ENCODE measurements at places on chromosomes 12 and 14. TPM values are rescaled to one million over a fixed set of nuclear protein-coding genes. Genes with fewer than 3 reads are reported as not detected.
A peak's percentile ranks its signal among the peaks of the same experiment; 100 is the strongest.

DNA sequence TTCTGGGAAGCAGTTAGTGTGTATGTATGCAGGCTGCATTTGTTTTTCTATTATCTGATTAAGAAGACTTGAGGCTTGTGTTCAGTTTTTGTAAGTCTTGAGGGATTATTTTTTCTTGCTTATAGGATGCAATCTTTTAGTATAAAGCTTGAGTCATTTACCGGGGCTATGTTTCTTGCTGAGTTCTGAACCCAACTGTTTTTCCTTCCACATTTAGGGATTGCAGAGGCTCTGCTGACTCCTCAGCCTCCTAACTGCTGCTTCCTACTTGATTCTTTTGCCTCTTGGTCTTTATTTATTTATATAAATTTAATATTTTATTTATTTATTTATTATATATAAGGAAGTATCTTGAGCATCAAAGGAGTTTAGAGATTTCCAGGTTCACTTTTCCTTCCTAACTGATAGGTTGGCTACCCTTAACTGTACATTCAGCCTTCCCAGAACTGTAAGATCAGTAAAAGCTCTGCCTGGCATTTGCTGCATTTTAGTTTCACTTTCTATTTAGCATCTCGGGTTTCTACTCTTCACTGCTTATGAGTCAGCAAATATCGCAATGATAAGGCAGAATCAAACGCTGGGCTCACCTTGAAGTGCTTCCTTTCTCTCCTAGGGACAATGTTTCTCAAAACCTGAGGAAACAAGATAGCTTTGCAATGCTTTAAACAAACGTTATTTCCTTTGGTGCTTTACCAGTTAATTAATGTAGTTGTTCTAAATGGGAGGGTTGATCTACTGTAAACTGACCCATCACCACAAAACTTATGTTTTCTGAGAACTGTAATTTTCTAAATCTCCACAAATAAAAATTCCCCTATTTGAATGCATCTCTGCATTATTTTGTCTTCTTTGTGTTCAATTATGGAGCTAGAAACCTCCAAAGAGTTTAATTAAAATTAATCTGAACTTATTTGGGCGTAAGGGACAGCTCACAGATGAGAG is 1183.7 kb upstream of the TMEM132C start:
- no peaks in the 10 kb centered on the region for H3K4me1 ChIP-seq
- no peak for DNase-seq
- no peak overlapping the region for H3K27ac ChIP-seq
- H3K36me3 ChIP-seq = no peaks in the 10 kb centered on the region

DNA sequence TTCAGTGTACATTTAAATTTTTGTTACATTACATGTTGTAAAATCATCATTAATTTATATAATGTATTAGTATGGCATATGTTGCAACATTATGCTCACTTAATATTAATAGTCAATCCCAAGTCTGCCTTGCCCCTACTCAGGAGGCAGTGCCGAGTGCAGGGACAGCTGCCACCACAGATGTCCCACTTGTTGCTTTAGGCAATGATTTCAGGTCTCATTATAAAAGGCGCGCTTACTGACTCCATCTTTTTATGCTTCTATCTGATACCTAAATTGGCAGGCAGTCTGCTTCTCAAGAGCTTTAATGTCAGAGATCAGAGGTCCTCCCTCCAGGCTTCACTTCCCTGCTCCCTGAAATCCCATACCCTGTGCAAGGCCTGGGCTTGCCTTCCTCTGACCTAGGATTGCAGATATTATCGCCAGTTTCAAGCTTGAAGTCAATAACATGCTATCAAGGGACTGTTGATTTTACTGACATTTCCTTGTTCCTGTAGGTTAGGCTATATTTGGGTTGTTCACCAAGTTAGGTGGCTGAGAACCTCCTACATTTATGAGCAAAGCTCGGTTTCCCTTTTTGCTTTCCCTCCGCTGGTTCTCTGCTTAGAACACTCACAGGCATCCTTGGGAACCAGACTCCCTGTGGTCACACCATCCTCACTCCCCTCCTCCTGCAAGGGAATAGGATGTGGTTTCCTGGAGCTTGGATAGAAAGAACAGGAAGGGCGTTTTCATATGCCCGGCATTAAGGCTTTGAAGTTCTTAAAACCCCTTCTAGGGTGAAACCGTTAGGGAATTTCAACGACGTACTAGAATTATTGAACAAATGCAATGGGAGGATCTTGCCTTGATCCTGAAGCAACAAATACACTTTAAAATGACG is 208.4 kb upstream of the FKBP4 start:
- no peak overlapping the region for H3K4me3 ChIP-seq
- no peak overlapping the region for H3K27ac ChIP-seq
- DNase-seq = no peak
- H3K27me3 ChIP-seq = peaks cover 25% of the 10 kb centered on the region
- H3K4me1 ChIP-seq = no peaks in the 10 kb centered on the region

GRCh38 chr12:43577381-43577780 is 25.4 kb upstream of the ADAMTS20 start:
- no peak overlapping the region for H3K27ac ChIP-seq
- H3K36me3 ChIP-seq = no peaks in the 10 kb centered on the region
- DNase-seq = no peak

DNA sequence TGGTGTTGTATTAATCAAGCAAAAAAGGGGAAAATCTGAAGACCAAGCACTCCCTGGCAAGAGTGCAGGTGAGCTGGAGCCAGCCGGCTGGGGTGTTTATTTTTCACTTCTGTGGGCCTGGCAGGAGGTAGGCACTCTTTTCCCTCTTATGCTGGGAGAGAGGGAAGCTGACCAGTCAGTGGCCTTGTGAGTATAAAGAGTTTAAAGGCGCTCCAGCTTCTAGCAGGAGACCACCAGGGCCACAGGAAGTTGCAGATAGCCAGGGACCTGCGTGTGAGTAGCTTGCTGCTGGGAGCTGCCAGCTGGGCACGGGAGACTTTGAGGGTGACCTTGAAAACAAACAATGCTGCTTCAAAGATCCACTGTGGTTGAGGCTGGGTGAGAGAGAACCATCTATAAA is 217.4 kb upstream of the PWP1 start:
- no peaks in the 10 kb centered on the region for H3K36me3 ChIP-seq
- no peak overlapping the region for H3K4me3 ChIP-seq
- no peaks in the 10 kb centered on the region for H3K4me1 ChIP-seq
- no peak for DNase-seq
- no peak overlapping the region for H3K27ac ChIP-seq

GRCh38 chr14:64324895-64325294 is 30.7 kb upstream of the ESR2 start:
- H3K36me3 ChIP-seq = no peaks in the 10 kb centered on the region
- no peaks in the 10 kb centered on the region for H3K27me3 ChIP-seq

DNA sequence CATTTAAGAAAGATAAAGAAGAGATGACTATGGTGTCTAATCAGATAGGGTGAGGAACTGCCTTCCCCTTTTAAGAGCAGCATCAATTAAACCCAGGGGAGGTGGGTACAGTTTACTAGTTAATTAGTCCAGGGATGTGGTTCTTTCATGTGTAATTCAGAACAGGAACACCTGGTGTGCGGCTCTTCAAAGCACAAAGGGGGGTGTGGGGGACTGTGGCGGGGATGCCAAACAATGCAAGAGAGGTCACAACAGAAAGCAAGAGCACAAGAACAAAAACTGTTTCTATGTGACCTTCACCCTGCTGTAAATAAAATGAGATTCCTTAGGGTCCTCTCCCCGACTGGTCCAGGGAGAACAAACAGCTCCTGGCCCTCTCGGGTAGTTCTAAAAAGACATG is 183.9 kb upstream of the SOX5 start:
- H3K27me3 ChIP-seq = no peaks in the 10 kb centered on the region
- peaks cover 15% of the 10 kb centered on the region for H3K4me1 ChIP-seq
- H3K4me3 ChIP-seq = no peak overlapping the region
- H3K36me3 ChIP-seq = no peaks in the 10 kb centered on the region
- DNase-seq = no peak

- H3K36me3 ChIP-seq = no peaks in the 10 kb centered on the region
- H3K27me3 ChIP-seq = peaks cover 4% of the 10 kb centered on the region
- H3K4me1 ChIP-seq = no peaks in the 10 kb centered on the region
- H3K4me3 ChIP-seq = no peak overlapping the region
These were observed 83.5 kb downstream of the MAP1LC3B2 start for GRCh38 chr12:116642683-116643082.

GRCh38 chr12:240566-240965 is 22.1 kb downstream of the SLC6A13 start:
- H3K27ac ChIP-seq = no peak overlapping the region
- peaks cover 2% of the 10 kb centered on the region for H3K36me3 ChIP-seq
- H3K4me1 ChIP-seq = no peaks in the 10 kb centered on the region
- no peak for DNase-seq
- H3K27me3 ChIP-seq = peaks cover 18% of the 10 kb centered on the region

DNA sequence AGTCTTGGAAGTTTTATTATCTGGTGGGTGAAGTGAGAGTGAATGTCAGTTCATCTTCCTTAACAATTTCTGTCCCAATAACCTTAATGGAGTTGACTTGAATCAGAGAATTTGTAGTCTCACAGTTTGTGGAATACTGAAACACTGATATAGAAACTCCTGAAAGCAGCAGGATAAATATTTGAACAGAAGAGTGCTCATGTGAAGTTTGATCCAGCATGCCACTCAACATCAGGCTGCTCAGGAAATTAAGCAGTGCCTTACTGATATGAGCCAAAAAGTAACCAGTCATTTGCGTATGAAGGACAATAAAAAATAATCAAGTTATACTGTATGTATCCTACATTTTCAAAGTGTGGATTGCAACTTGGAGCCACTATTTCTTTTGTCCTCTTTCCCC is 15.7 kb downstream of the MUCL1 start:
- no peak for DNase-seq
- no peaks in the 10 kb centered on the region for H3K4me1 ChIP-seq
- H3K4me3 ChIP-seq = no peak overlapping the region
- no peaks in the 10 kb centered on the region for H3K36me3 ChIP-seq
- H3K27ac ChIP-seq = no peak overlapping the region
- peaks cover 23% of the 10 kb centered on the region for H3K27me3 ChIP-seq

- DNase-seq = no peak
- H3K4me1 ChIP-seq = no peaks in the 10 kb centered on the region
- H3K27me3 ChIP-seq = peaks cover 3% of the 10 kb centered on the region
- no peaks in the 10 kb centered on the region for H3K36me3 ChIP-seq
- no peak overlapping the region for H3K27ac ChIP-seq
- H3K4me3 ChIP-seq = no peak overlapping the region
These were observed 16.0 kb downstream of the DBX2 start for GRCh38 chr12:45034861-45035265.

- H3K27me3 ChIP-seq = peaks cover 14% of the 10 kb centered on the region
- H3K27ac ChIP-seq = no peak overlapping the region
- H3K36me3 ChIP-seq = no peaks in the 10 kb centered on the region
- DNase-seq = no peak
These were observed 69.8 kb upstream of the CLMN start for GRCh38 chr14:95389471-95390011.

DNA sequence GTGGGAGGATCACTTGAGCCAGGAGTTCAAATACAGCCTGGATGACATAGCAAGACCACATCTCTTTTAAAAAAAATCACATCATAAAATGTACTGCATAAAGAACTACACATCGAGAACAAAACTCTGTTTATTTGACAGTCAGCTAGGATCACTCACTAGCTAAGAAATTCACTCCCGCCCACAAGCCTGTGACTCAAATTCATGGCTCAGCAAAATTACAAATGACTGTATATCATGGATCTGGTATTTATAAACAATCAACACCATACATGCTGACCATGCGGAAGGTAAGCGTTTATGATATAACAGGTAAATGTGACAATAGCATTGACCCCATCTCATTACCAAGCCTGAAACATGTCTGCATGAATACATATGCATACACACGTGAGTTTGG is 206.5 kb downstream of the EFCAB11 start:
- H3K27me3 ChIP-seq = no peaks in the 10 kb centered on the region
- H3K4me1 ChIP-seq = no peaks in the 10 kb centered on the region
- no peak overlapping the region for H3K4me3 ChIP-seq
- no peak for DNase-seq
- H3K36me3 ChIP-seq = no peaks in the 10 kb centered on the region
- no peak overlapping the region for H3K27ac ChIP-seq

- peaks cover 27% of the 10 kb centered on the region for H3K36me3 ChIP-seq
- peak overlapping the region; percentile 96 for H3K27ac ChIP-seq
- no peaks in the 10 kb centered on the region for H3K27me3 ChIP-seq
These were observed 15.2 kb downstream of the RASSF3 start for GRCh38 chr12:64625243-64626077.

- no peak for DNase-seq
- H3K4me1 ChIP-seq = no peaks in the 10 kb centered on the region
- no peak overlapping the region for H3K4me3 ChIP-seq
- no peak overlapping the region for H3K27ac ChIP-seq
- no peaks in the 10 kb centered on the region for H3K27me3 ChIP-seq
These were observed 8.0 kb upstream of the CERS5 start for GRCh38 chr12:50174971-50175715.

GRCh38 chr12:7571257-7571656 is 67.7 kb upstream of the CD163 start:
- H3K27me3 ChIP-seq = peaks cover 3% of the 10 kb centered on the region
- H3K4me1 ChIP-seq = no peaks in the 10 kb centered on the region
- no peaks in the 10 kb centered on the region for H3K36me3 ChIP-seq
- H3K4me3 ChIP-seq = no peak overlapping the region
- no peak overlapping the region for H3K27ac ChIP-seq
- DNase-seq = no peak

DNA sequence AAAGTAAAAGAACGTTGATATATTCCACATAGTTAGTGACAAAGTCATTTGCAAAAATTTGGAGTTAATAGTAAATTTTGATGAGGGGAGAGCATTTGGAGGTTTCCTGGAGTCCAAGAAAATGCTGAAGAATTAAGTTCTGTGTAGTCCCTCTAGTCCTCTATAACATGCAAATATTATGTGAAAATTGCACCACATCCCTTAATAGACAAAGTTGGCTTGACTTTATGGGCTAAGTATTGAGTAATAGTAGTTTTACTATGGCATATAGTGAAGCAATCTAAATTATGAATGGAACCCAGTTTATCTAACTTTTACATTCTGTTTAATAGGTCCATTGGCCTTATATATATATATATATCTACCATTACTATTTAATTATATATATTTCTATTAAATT is 66.4 kb upstream of the DCN start:
- H3K27ac ChIP-seq = no peak overlapping the region
- no peak for DNase-seq
- no peak overlapping the region for H3K4me3 ChIP-seq
- no peaks in the 10 kb centered on the region for H3K36me3 ChIP-seq
- no peaks in the 10 kb centered on the region for H3K4me1 ChIP-seq

GRCh38 chr12:55679691-55680090 is 28.0 kb downstream of the ITGA7 start:
- no peak overlapping the region for H3K27ac ChIP-seq
- no peaks in the 10 kb centered on the region for H3K27me3 ChIP-seq
- DNase-seq = no peak
- no peaks in the 10 kb centered on the region for H3K36me3 ChIP-seq
- H3K4me1 ChIP-seq = peaks cover 35% of the 10 kb centered on the region

- no peak overlapping the region for H3K27ac ChIP-seq
- no peaks in the 10 kb centered on the region for H3K27me3 ChIP-seq
- no peaks in the 10 kb centered on the region for H3K4me1 ChIP-seq
- no peaks in the 10 kb centered on the region for H3K36me3 ChIP-seq
These were observed 170.7 kb downstream of the PPFIA2 start for GRCh38 chr12:81588235-81589008.

The KIF26A gene
- not detected for total RNA-seq

The PLEKHH1 gene
- total RNA-seq = 0.20 TPM

The WNT1 gene
- total RNA-seq = not detected

The SMCO3 gene
- not detected for total RNA-seq

The MYO1H gene
- total RNA-seq = not detected

The SAMD15 gene
- total RNA-seq = 1.00 TPM

The FERMT2 gene
- total RNA-seq = 0.24 TPM

The COCH gene
- 10.2 TPM for total RNA-seq

The FOXA1 gene
- total RNA-seq = not detected

The TMEM117 gene
- total RNA-seq = 4.8 TPM

The CISTR gene
- not detected for total RNA-seq

The PRICKLE1 gene
- 4.5 TPM for total RNA-seq

The PRB2 gene
- total RNA-seq = not detected

The EFS gene
- not detected for total RNA-seq

The NRXN3 gene
- not detected for total RNA-seq

The CACNA2D4 gene
- total RNA-seq = 2.1 TPM

The NXPH4 gene
- 3.4 TPM for total RNA-seq

The B4GALNT3 gene
- 0.17 TPM for total RNA-seq
